ENCODE measurements at places on chromosomes 5 and 9.

DNA sequence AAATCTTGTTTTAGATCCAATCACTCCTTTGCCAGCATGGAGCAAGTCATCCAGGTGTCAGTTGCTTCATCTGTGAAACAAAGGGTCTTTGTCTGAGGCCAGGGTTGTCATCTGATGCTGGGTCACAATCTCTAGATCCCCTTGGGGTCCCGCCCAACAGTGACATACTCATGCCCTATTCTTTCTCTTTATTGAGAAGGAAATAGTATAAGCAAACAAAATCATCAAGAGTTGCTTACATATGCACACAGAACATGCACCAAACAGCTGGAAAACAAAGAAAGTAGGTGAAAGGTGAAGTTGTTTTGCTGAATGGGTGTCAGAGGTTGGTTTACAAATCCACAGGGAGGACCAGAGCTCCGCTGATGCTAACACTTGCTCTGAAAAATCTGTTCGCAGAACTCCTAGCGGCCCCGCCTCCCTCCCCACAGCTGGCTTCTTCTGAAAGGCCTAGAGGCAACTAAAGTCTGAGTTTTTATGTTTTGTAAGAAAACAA is 106.1 kb upstream of the SLC44A1 start:
- no peak for DNase-seq

- no peak for DNase-seq
Observed at GRCh38 chr5:122126177-122126755, 3.1 kb upstream of the ZNF474 start.

DNA sequence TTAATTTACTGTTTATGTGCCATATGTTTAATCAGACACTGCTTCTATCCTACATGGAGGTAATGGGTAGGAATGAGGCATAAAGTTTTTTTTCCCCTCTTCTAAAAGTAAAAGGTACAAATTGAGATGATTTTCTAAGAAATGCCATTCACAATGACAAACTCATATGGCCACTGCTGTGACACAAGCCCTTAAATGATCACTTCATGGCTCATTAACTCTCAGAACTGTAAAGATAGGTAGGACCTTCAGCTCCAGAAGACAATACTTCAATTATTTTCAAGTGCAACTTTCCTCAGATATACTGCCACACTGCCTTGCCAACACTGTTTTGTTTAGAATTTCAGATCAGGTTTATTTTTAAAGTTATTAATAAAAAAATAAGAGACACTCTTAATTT is 362.9 kb upstream of the ZNF608 start:
- no peak for DNase-seq

GRCh38 chr9:132908635-132909034 is 29.9 kb downstream of the SPACA9 start:
- DNase-seq: no peak

- no peak for DNase-seq
Observed at GRCh38 chr9:37407468-37407867, 15.0 kb upstream of the GRHPR start.

DNA sequence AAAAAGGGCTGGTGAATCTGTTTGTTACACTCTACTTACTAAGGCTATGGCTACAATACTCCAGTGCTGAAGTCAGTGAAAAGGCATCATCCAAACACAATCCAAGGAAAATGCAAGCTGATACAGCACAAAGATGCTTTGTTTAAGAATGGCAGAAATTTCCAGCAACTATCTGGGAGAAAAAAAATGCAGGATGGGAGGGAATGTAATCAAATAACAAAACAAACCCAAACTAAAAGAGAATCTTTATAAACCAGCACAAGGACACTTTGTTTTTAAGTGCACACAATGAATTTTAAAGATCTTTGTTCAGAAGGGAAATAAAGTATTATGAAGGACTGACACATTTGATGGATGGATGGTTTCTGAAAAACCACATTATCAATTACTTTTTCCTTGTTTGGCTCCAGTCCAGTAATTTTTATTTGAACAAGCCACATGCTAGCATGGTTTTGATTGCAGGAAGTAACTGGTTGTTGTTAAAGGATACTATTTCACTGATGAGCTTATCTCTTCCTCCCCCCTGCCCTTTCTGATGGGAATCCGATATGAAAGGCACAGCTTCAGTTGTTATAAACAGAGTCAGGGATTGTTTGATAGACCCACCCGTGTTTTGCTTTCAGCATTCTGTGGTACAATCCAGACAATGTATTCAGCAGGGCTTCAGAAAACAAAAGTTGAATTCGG is 12.1 kb upstream of the TLE4 start:
- DNase-seq: no peak

GRCh38 chr5:78360924-78361630 is 660 bp downstream of the SCAMP1 start:
- peak; percentile 70 for DNase-seq

GRCh38 chr5:89377767-89378455 is 494.9 kb upstream of the MEF2C start:
- DNase-seq: no peak

DNA sequence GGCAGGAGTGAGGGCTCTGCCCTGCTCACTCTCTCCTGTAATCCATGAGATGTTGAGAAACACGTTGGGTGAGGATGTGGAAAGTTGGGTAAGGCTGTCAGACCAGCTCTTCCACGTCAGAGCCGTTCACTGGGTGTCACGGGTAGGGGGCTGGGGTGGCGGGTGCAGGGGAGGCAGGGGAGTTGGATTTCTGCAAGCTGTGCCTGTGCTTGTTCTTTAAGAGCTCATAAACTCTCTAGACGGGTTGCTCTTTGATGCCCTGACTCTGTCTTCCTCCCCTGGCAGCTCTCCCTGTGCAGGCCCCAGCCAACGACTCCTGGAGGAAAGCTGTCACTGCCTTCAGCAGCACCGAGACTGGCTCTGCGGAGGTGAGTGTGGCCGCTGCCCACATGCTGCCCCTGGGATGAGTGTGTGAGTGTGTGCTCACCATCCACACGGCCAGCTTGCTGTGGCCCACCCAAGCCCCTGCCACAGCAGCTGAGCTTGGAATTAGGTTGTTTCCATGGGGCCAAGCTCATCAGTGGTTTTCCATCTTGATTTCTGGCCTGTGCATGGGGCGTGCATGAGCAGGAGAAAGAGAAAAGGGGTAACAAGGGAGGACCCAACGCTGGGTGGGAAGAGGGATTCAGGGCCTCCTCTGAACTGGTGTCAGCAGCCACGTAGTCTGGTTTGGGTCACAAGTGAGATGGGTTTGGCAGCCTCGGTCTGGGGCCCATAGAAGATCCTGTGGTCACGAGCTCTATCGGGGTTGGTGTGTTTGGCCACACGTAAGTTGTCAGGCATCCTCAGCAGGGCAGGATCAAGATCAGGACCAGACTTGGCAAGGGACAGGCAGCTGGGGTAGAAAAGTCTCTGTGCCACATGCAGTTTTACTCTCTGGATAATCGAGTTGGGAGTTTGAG is 21.0 kb upstream of the POMT1 start:
- no peak for DNase-seq

- DNase-seq: no peak
Observed at GRCh38 chr5:14479143-14479696, 102.4 kb upstream of the OTULINL start.

DNA sequence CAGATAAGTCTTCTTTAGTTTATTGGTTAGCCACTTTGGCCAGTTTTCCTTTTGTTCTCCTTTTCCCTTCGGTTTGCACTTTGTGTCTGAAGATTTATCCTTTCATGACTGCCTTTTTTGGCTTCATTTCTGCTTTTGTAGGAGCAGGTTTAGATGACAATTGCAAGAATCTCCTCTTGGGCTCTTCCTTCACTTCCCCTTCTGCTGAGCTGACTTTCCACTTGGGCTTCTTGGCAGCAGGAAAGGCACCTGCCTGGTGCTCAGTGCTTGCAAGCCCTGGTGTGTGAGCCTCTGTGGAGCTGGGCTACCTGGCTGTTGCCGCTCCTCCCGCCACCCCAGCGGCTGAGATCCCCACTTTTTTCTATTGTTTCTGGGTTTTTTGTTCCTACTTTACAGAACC is 7.3 kb downstream of the CCDC112 start:
- no peak for DNase-seq

DNA sequence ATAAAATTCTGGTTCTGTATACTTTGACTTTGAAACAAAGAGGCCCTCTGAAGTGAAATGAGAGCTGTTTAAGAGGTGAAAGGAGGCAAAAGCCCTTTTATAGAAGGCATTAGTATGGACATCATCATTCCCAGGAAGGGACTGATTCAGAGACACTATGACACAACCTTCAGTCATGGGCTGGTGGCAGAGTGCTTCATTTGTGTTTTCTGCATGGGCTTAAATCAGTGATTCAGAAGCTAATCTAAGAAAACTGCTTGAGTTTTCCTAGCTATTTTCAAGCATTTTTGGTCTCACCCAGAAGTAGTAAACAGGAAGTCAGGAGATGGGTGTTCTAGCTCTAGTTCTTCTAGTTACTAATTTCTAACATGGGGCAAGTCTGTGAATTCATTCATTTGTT is 288.9 kb downstream of the TRPM3 start:
- no peak for DNase-seq

GRCh38 chr5:156186760-156187159 is 140.2 kb upstream of the SGCD start:
- DNase-seq: no peak

DNA sequence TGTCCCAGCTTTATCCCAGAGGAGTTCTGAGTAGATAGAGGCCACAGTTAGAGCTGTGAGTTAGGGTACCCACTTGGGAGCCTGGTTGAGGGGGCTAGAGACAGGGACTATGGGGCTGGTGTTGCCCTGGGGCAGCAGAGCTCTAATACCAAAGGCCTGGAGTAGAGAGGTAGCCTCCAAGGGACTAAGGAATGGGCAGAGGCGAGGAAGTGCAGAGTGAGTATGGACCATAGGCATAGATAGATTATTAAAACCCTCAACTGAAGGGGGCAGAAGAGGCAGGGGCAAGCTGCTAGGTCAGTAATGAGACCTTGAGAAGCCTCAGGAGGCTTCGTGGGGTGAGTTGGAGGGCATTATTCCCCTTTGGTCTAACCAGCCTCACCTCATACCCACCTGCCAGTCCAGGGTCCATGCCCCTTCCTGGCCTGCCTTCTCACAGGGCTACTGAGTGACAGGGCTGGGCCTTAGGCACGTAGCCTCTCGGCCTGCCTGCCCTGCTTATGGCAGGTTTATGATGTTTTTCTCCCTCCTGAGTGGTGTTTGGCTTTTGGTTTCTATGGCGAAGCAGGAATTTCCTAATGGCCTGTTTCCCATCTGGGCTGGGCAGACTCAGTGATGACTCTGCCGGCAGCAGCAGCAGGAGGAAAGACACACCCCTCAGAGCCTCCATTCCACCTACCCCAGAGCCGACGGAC is 8.0 kb downstream of the PDLIM4 start:
- DNase-seq: no peak

DNA sequence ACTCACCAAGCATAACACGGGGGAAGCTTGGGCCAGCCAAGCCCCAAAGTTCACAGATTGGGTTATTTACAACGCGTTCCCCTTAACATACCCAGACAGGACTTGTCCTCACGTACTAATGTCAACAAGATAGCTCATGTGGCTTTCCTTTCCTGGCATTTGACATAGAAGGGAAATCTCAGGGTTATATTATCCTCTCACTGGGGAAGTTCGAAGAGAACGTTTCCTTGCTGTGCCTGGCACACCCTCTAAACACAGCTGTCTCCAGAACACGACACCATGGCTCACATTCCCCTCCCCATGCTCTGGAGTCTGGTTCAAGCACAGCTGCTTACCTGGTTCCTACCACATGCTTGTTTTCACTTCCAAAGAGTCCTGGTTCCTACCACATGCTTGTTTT is 46.8 kb upstream of the OTULINL start:
- no peak for DNase-seq

Measured in stimulated activated CD4-positive, alpha-beta T cell treated with anti-CD3 and anti-CD28 coated beads, Interleukin-2, amount 100 ng/mL, for 4 hours (primary cell).